ENCODE measurements at places on chromosomes 6 and 20.

GRCh38 chr6:6925391-6926164 is 182.2 kb upstream of the RREB1 start:
- no peak for DNase-seq

DNA sequence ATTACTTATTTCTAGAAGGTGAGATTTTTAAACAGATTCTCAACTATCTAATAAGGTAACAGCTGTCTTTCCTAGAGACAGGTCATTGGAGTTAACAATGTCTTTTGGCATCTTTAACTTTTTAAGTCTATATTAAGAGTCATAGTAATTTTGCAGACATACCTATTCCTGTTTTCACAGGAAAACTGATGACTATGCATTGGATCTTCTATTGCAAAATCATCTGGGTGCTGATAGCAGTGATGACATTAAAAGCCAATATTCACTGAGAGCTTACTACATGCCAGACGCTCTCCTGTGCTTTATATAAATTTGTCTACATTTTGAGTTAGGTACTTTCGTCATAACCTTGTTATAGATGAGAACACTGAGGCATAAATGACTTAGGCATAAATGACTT is 462.4 kb upstream of the MARCKS start:
- no peak for DNase-seq

DNA sequence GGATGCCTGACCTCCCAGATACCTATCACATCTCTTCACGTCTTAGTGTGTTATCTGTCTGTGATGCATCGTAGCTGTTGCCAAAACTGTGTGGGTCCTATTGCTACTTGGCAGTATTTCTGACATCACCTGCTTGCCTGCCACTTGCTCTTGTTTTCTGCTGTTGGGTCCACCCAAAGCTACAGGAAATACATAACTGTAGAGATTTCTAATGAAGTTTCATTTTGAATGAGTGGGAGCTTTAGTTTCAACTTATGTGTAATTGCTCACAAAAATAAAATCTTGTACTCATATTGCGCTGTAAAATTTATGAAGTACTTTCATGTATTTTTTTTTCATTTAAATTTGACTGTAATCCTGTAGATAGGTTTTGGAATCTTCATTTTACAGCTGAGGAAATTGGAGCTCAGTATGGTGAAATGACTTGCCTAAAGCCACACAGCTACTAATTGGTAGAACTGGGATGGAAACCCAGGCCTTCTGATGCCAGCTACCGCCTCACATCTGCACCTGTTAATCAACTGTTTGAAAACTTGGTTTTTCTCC is 113.6 kb upstream of the MAN1A1 start:
- no peak for DNase-seq

GRCh38 chr20:22775671-22776139 is 191.3 kb upstream of the FOXA2 start:
- peak; percentile 6 for DNase-seq

- no peak for DNase-seq
Observed at GRCh38 chr20:48861444-48861843, 33.6 kb upstream of the PREX1 start.

DNA sequence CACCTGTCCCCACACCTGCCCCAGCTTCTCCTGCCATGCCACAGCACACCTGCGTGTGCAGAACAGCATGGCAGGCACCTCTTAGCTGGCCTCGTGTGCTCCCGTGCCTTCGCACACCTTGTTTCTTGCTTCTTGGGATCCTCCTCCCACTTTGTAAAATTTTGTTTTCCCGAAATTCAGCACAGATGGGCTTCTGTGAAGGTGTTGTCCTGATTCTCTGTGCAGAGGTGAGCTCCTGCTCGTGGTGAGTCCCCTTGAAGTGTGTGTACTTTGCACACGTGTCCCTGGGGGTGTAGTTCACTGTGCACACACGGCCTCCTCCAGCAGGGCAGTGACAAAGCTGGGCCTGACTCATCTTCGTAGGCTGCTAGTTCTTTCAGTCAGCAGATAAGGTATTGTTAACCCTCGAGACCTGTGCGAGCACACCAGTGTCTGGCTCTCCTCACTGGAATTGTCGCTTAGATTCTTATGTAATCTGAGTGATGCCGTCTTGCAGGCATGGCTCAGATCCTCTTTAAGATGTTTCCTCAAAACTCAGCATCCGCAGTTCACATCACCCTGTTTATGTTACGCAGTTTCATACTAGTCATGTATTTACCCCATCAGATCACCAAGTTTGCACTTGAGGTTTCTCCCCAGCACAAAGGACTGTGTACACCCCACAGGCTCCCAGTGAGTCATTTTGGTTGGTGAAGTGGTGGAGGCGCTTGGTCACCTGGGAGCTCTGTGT is 77.7 kb downstream of the CDYL start:
- DNase-seq, result no peak

GRCh38 chr6:125918230-125918629 is 38.3 kb upstream of the HINT3 start:
- DNase-seq, result no peak

- DNase-seq, result no peak
Observed at GRCh38 chr20:36373089-36373488, 67.0 kb downstream of the DLGAP4 start.

- DNase-seq, result no peak
Observed at GRCh38 chr6:1384549-1385128, 4.7 kb upstream of the FOXF2 start.

DNA sequence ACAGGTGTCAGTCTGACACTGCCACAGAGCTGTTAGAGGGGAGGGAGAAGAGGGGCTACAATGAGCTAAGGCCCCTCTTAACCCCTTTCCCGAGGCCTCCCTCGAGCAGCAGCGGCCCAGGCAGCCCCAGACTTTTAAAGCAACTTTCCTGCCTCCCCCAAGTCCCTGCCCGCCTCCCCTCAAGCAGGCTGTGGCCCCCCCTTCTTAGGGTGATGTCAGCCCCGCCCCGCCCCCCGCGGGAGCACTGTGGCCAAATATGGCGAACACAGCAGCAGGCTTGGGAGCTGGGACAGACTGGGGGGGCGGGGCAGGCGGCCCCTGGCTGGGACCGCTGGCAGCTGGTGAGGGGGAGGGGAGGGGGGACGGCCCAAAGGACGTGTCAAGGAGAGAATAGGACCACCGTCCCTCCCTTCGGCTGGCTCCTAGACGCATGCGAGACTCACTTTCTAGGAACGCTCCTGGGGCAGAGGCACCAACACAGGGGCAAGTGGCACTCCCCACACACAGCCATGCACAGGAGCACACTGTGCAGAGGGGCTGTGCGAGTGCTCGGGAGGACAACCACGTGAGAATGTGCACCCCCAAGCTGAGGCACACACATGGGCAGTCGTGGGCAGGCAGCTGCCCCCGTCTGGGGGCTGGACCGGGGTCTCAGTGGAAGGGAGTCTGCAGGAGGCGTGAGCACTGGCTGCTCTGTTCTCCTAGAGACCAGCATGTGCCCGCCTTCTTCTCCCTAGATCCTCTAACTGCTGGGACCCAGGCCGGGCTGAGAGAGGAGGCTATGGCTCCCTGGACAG is 6.7 kb downstream of the TEAD3 start:
- DNase-seq, result no peak

DNA sequence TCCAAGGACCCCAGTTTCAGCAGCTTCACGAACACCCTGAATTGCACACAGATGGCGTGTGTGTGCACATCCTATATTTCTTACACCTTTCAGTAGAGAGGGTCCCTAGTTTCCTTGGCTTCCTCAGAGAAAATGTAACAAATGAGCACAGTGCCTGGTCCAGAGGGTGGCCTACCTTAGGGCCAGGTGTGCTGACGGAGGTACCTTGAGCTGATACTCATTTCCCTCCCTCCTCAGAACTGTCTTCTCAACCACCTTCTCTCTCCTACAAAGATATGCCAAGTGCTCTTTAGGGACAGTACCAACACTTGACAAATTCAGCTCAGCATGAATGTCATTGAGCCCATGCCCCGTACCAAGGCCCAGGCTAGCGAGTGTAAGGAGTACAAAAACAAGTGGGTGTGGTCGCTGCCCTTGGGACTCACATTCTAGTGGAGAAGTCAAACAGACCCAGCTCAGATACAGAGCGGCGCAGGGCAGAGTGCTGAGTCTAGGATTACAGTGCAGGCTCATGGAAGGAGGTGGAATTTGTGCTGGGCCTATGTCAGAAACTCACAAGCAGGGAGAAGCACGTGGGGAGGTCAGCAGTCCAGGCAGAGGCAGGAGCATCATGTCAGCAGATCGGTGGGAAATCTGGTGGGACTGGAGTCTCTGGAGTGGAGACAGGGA is 9.6 kb upstream of the BPHL start:
- no peak for DNase-seq

GRCh38 chr6:132872923-132873322 is 58.6 kb downstream of the RPS12 start:
- no peak for DNase-seq

DNA sequence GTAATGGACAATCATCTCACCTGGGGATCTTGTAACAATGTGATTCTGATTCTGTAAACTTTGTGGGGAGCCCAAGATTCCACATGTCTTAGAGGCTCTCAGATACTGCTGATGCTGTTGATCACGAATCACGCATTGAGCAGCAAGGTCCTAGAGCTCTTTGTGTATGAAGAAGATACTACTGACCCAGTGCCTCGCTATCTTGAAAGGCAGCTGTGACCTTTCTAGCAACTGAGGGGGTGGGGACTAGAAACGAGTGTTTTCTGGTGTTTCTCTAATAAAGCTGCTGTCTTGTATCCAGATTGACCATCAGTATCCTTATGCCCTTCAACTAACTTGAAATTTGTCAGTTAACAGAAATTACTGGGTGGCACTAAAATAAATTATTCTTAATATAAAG is 142.9 kb downstream of the MTHFD1L start:
- no peak for DNase-seq

GRCh38 chr6:166306378-166307081 is 1.7 kb downstream of the PRR18 start:
- DNase-seq, result no peak

DNA sequence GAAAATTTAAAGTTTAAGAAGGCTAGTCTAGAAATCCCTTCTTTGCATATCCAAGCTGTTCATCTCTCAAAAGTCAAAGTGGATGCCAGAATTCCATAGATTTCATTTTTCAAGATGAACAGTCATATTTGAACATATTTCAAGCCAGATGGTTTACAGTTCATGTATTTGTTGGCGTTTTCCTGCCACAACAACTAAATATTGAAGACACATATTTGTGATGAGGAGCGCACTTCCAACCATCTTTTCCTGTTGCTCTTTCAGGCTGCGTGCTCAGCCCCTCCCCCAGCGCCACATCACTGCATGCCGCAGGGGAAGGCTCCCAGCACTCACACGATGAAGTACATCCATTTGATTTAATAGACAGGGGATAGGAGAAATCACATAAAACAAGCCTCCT is 5.9 kb upstream of the NOX3 start:
- DNase-seq, result no peak

DNA sequence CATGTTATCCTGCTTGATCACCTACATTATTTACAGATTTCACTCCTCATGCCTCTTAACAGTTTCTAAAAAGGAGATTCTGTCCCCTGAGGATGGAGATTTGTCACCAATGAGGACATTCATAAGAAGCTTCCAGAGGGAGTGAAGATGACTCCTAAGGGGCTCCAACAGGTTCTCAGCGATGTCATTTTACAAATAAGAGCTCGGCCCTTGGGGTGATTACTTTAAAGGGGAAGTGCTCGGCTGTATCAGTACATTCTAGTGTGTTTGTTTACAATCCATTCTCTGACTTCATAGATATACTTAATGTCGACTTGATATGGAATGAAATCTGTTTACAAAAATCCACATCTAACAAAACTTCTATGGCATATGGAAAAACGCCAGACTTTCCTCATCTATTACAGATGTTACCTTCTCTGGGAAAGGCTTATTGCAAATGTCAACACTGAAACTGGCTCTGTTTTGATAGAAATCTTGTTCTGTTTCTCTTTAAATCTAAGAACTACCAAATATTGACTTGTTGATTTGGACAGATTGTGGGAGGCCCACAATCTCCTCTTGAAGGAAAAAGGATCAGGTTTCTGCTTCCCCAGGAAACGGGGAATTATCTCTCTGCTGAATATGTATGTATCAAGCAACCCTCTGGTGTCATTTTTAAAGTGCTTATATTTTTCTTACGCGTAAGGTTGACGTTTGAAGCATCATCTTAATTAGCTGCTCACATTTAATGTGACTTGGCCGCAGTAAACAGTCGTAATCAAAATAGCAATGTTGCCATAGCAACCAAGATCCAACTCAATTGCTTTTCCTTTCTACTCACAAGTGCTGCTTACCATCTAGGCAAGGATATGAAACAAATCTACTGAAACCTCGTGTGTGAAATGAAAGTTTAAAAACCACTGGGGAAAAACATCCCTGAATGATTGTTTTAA is 95.7 kb downstream of the SHLD1 start:
- no peak for DNase-seq

DNA sequence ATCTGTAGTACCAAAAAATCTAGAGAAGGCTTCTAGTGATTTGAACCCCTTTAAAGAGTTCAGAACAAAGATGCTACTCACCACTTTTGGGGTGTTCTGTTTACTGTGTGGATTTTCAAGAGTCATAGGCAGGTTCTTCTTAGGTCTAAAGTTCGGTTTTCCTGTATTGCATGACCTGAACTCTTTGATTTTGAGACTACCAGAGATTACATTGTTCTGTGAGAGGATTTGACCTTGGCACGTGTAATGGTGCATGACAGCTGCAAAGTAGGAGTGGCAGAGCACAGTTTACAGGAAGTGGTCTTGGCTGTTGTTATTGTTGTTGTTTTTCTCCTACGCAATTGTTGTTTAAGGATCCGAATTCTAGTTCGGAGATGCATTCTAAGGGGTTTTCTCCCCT is 592.7 kb downstream of the EPHA7 start:
- DNase-seq, result no peak

- DNase-seq, result peak; percentile 89
Observed at GRCh38 chr6:112252571-112253497, 1.5 kb downstream of the LAMA4 start.

- no peak for DNase-seq
Observed at GRCh38 chr6:150118627-150119026, 24.2 kb upstream of the PPP1R14C start.

DNA sequence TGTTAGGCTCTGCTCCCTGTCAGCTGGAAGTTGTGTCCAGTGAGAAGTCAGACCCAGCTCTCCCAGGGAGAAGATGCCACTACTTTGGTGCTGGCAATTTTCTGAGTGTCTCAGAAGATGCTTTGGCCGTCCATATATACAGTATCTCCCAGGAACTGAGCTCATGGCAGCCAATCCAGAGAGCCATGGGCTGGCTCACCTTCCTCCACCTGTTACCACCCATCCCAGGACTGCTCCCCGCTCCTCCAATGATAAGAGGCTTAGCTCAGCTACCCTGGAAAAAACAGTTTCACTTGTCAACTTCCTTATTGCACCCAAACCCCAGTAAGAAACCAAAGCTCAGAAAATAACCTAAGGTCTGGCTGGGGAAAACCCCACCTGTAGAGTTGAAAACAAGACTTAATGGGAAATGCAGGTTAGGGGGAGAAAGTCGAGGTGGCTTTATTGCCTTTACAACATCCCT is at the start of gene BNIP5:
Gene BNIP5, minus strand, starts transcription at position 110 of the 463 bp plus-strand sequence. CDS start 6,198 bp downstream, outside the sequence.
- DNase-seq, result no peak
